Esophagus muscularis mucosa (tissue), 4 donors: ENCODE measurements at places on chromosomes 3 and 15. TPM values are rescaled to one million over a fixed set of nuclear protein-coding genes. Genes with fewer than 3 reads are reported as not detected.

GRCh38 chr3:177642804-177643125 lies 445.5 kb upstream of the TBL1XR1 start:
- no peak for DNase-seq

DNA sequence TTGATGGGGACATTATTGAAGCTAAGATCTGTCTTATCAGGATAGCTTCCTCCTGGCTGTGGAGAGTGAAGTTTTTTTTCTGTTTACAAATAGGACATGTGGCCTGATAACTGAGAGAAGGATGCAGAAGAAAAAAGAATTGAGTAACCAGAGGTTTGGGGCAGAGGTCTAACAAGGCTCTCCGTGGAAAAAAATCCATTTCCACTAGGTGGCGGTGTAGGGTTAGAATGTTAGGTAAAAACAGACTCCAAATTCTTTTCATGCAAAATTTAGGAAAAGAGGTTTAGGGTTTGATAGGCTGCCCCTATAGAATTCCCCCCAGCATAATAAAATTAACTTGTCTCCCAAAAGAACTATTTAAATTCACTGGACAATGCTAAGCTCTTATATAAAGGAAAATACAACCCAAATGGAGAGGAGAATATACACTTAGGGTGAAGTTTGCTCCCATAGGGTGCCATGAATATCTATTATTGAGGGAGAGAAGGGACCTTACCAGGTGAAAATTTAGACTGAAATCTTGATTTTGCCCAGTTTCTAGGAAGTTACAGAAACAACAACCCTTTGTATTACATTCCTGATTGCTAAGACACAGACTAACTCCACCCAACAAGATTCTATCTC lies 1560.4 kb downstream of the OTOL1 start:
- DNase-seq: no peak

GRCh38 chr3:45065373-45065720 lies 39.2 kb downstream of the CLEC3B start:
- DNase-seq: no peak

GRCh38 chr3:125002414-125003368 lies 53.1 kb downstream of the HEG1 start:
- DNase-seq: no peak

GRCh38 chr3:56962206-56962605 lies 98.3 kb upstream of the SPATA12 start:
- DNase-seq: no peak

GRCh38 chr3:143847787-143848631 lies at the start of gene SLC9A9:
Gene SLC9A9, minus strand, starts transcription at chr3:143848468. Its CDS starts 146 bp downstream, at chr3:143848322.
- no peak for DNase-seq

The MAPKBP1 gene
- 38.4 TPM for total RNA-seq

The IMPG2 gene
- 0.83 TPM for total RNA-seq

The TMCO5A gene
- not detected for total RNA-seq

The SCG5 gene
- total RNA-seq: 3.2 TPM
